HT1080 (cell line): ENCODE measurements at places on chromosomes 2 and 18. TPM values are rescaled to one million over a fixed set of nuclear protein-coding genes. Genes with fewer than 3 reads are reported as not detected.

DNA sequence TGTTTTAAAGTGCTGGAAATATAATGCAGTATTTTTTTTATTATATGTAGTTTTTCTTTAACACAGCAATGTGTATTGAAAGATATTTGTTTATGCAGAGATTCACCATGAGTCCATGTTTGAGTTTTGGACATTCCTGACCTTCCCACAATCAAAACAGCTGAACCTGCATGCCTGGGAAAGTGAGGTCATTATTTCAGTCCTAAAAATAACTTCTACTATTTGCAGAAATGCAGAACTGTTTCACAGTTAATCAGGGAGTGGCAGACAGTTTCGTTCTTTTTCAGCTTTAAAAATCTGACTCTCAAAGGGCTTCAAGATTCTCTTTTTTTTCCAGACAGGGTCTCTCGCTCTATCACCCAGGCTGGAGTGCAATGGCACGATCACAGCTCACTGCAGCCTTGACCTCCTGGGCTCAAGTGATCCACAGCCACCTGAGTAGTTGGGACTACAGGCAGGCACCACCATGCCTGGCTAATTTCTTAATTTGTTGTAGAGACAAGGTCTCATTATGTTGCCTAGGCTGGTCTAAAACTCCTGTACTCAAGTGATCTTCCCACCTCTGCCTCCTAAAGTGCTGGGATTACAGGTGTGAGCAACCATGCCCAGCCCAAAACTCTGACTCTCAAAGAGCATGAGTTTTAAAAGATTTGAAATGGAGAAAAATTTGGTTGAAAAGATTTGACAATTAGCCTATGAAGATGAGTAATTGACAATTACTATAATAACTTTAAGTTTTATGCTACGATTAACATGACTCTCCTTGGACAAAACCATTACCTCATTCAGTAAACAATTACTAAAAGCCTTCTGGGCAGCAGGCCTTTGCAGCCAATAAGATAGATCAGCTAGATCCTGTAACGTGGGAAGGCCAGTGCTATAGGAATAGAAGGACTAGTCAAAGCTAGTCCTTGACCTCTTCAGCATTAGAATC is 5.0 kb upstream of the MYL12B start:
- DNase-seq: peak; percentile 9

GRCh38 chr2:203366639-203367466 is 38.7 kb downstream of the ABI2 start:
- DNase-seq: no peak

GRCh38 chr2:225112362-225113126 is 70.3 kb upstream of the DOCK10 start:
- no peak for DNase-seq

DNA sequence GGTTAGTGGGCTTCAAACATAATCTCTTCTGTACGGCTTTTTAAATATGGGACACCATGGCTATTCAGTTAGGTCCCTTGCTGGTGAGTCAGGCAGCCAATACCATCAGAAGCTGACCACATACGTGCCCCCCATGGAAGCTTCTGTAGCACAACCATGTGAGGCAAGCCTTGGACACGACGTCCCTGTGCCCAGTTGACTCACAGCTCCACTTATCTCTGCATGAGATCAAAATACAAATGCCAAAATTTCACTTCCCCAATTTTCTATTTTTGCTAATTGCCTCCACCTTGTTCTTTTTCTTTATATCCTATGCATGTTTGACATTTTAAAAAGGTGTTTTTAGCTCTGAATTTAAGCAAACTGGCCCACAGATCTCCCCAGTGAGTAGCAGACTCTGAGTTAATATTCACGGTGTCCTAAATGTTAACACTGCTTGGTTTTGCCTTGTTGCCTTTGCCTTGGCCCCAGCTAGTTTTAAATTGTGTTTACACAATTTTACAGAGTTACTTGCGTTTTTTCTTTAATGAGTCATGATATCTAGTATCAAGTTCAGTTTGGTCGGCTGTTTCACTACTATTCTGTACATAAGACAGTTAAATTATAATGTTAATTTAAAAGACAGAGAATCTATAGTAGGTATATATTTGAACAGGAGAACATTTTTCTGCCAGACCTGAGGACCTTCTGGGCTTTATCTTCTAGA is 77.5 kb downstream of the CDCA7 start:
- peak; percentile 6 for DNase-seq

DNA sequence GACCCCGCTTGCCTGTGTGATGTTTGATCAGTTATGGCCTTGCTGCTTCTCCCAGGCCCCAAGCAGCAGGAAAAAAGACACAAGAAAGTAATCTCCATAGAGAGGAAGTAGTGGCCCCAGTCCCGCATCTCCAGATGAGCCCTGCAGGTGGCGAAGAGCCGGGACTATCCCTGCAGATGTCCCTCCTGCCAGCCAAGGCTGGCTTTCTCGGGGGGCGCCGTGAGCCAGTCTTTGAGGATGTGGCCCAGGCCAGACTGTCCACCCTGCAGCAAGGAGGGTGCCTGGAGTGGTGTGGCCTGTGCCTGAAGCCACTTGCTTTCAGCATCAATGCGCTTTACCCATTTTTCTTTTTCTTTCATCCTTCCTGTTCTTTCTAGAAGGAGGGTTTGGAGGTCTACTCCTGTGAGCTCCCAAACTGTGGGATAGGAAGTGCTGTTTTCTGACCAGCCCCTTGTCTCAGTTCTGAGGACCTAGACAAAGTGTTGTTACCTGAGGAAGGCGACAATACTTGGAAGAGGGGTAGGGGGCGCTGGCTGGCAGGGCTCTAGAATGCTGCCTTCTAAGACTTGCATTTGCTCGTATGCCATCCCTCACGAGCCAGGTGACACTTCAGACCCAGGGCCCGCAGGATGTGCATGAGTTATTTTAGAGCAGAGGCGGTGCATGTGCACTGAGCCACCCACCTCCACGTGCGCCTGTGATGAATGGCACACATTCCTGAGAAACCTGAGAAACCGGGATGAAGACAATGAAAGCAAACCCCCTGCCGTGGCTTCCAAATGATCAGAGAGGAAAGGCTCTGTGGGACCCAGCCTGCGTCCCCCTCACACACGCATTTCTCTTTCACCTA is 255.8 kb downstream of the FBXO15 start:
- no peak for DNase-seq

DNA sequence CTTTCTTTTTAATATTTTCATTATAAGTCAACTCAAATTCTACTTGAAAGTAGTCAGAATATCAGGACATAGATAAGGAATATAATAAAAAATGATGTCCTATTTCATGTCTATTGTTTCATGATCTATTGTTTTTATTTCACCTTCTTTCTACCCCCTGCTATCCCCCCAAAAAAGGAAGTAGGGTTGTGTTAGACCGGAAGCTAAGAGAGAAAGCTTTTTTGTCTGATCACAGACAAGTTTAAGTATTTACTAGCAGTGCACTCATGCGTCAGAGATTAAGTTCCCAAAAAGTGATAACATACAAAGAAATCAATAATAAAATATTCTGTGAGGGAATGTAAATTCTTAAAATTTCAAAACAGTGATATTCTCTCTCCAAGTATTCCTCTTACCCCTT is 447.1 kb upstream of the CNTNAP5 start:
- DNase-seq: no peak

DNA sequence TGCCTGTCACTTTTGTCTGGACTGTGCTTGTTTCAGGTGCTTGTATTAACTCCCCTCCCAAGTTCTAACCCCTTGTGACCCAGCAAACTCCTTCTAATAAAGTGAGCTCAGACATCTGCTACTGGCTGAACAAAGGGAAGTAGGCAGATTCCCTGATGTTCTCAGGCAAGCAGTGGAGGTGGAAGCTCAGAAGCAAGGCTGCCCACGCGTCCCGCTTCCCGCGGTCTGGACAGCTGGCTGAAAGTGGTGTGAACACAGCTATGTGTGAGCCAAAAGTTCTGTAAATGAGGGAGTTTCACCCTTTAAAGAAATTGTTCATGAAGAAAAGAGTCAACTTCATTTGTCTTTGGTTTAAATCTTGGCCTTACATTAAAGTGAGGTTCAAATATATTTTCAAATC is 40.0 kb downstream of the NAPG start:
- no peak for DNase-seq

DNA sequence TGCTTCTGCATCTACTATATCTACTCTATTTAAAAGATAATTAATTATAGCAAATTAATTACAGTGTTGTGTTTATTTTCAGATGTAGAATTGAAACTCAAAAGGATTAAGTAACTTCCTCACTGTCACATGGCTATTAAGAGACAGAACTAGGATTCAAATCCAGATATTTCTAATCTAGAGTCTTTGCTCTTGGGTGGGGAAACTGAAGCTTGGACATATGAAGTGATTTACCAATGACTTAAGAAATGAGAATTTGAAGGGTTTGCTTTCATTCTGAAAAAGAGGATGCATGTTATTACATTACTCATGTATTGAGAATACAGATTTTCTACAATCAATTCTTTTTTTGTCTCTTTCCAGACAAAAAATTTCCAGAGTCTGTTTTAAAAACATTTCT is 191.5 kb upstream of the SMAD7 start:
- no peak for DNase-seq

DNA sequence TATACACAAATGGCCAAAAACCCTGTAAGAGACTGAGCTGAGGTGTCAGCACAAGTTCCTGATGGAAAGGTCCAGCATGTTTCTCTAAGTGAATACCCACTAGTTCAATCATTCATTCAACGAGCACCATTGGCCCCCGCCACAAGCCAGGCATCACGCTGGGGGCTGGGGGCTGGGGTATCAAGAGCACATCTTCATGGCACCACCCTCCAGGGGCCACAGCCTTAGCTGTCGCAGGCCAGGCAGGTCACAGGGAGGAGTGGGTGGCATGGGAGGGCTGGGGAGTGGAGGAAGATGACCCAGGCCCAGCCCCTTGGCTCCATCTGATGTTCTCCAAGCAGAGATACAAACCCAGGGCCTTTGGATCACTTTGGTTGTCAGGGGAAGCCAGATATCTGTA is 97.9 kb downstream of the ACKR3 start:
- DNase-seq: no peak

DNA sequence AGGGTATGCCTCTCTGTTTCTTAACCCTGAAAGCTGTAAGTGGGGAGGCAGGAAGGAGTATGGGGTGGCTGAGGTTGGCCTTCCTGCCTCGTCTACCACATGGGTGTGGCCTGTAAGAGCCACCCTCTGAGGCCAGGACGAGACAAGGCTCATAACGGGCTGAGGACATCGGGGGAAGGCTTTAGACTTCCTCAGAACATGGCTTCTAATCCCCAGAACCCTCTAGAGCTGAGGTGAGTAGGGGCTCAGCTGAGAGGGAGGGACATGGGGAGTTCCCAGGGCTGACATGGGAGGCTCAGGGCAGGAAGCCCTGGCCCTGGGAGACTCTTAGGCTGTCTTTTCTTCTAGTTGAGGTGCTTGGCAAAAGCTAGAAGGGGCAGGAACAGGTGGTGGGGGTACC is 36.7 kb downstream of the EMX1 start:
- DNase-seq: no peak

DNA sequence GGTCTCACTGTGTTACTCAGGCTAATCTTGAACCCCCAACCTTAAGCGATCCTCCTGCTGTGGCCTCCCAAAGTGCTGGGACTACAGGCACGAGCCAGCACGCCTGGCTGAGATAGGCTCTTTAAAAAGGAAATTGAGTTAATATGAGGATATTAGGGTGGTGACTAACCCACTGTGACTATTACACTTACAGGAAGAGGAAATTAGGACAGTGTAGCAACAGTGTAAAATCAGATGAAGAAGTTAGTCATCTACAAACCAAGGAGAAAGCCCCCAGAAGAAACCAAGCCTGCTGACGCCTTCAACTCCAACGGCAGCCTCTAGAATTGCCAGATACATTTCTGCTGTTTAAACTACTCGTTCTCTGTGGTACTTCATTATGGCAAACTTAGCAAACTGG is 711.9 kb downstream of the SUCLG1 start:
- peak; percentile 56 for DNase-seq

- no peak for DNase-seq
These were observed 166.2 kb downstream of the TDRD15 start for GRCh38 chr2:21289989-21290388.

DNA sequence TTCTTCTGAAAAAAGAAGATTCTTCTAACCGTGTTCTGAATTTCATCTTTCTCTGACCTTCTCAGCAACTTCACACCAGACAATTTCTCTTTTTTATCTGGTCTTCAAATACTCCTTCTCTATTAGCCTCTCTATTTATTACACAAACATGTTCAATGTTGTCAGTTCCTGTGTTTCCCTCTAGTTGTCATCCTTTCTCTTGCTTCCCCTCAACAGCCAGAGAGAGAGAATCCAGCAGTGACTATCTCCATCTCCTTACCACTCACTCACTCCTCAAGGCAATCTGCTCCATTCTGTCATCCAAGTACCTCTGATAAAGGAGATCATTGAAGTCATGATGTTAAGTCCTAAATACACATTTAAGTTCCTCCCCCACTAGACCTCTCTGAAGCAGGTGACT is 491.9 kb upstream of the CHAC2 start:
- no peak for DNase-seq

DNA sequence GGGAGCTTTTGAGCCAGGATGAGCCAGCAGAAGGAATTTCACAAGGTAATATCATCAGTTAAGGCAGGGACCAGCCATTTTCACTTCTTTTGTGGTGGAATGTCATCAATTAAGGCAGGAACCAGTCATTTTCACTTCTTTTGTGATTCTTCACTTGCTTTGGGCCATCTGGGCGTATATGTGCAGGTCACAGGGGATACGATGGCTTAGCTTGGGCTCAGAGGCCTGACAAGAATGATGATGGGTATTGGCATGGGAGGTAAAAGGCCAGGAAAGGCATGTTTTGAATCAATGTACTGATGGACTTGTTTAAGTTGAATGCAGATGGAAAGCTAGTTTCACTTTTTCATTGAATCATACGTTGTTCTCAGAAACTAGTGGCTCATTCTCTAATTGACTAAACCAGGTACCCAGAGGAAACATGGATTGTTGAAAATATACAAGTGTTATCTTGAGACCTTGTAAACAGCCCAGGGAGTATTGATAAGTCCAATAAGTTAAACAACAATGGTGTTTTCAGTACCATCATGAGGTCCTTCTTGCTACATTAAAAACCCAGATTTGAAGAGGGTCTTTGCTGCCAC is 1672.5 kb upstream of the DDX18 start:
- DNase-seq: no peak

DNA sequence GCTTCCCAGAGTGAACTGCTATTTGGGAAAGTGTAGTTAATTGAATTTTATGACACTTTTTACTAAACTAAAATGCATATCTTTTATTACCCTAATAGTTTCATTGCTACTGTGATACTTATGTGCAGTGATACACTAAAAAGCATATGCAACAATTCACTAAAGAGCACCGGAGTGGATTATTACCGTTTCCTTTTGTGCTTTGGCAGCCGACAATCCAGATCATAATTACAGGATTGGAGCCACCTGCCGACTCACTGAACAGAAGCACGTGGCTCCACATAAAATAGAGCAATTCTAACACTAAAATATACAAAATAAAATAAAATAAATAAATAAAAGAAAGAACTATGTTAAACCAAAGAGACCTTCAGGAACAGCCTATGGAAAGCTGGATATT is 583.4 kb downstream of the NRXN1 start:
- DNase-seq: no peak

PLB1 gene
- 1.2 and 1.8 TPM in 2 replicates for total RNA-seq

ITGAV gene
- 38.5 and 48.8 TPM in 2 replicates for total RNA-seq

STAT4 gene
- not detected in 2 replicates for total RNA-seq

HES6 gene
- 16.8 and 17.0 TPM in 2 replicates for total RNA-seq

ARHGAP28 gene
- total RNA-seq: 2.5 TPM in 1 of 2 replicates, not detected in the other

SPEG gene
- 20.6 and 23.0 TPM in 2 replicates for total RNA-seq
